ENCODE measurements at places on chromosomes 3 and 15. TPM values are rescaled to one million over a fixed set of nuclear protein-coding genes. Genes with fewer than 3 reads are reported as not detected.

RLBP1 gene
- polyA plus RNA-seq, result 1.1 TPM

DNA sequence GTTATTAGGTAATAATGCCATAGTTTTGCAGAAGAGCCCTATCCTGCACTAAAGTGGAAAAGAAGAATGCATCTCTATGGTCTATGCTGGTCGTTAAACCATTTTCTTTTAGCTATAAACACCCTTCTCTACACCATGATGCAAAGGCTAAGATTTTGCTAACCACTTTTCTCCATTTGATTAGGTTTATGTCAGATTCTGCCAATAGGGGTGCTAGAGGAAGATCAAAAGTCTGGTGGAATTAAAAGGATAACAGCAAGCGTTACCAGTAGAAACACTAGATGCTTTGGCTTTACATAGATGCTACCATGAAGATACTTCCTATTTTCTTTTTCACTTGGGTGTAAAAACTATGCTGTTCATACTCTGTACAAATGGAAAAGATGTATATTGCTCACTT lies 669.8 kb upstream of the ARPP21 start:
- DNase-seq, result no peak

CD80 gene
- not detected for polyA plus RNA-seq

DNA sequence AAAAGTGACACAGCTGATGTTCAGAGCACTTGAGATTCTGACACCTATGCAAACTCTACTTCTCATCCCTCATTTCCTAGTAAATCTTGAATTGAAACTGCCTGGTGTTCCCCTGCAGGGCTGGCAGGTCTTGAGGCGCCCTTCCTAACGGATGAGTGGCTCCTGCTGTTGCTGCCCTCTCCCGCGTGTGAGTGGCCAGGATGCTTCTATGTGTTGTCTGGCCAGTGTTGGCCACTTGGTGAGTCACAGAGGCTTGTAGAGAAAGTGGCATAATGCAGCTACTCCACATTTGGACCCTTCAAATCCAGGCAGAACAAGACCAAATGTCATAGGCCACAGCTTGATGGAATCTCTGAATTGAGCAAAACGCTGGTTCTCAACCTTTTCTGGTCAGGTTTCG lies 63.6 kb downstream of the MOBP start:
- no peak for DNase-seq

MB21D2 gene
- 12.2 TPM for polyA plus RNA-seq

DNA sequence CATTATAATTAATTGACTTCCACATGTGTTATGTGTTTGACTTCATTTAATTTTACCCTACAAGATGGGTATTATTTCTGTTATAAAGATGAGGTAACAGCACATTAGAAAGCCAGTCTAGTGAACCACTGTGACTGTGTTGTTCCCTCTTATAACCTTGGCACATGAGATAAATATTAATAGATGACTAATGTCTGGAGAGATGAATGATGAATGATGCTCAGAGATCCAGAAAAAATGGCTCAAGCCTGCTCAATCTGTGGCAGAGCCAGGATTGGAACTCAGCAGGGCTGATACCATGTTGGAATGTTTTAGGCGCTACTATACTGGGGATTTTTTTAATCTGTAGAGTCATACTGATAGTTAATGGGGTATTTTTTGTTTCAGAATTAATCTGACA lies 118.8 kb upstream of the PTX3 start:
- no peak for DNase-seq

MANF gene
- 60.3 TPM for polyA plus RNA-seq

GRCh38 chr15:70856177-70856883 lies 2.4 kb upstream of the LARP6 start:
- no peak for DNase-seq

GRCh38 chr15:57255751-57256341 lies 120.5 kb upstream of the CGNL1 start:
- no peak for DNase-seq
